ENCODE measurements at places on chromosomes 11 and 22. TPM values are rescaled to one million over a fixed set of nuclear protein-coding genes. Genes with fewer than 3 reads are reported as not detected.

The TSSK2 gene
- not detected for total RNA-seq

DNA sequence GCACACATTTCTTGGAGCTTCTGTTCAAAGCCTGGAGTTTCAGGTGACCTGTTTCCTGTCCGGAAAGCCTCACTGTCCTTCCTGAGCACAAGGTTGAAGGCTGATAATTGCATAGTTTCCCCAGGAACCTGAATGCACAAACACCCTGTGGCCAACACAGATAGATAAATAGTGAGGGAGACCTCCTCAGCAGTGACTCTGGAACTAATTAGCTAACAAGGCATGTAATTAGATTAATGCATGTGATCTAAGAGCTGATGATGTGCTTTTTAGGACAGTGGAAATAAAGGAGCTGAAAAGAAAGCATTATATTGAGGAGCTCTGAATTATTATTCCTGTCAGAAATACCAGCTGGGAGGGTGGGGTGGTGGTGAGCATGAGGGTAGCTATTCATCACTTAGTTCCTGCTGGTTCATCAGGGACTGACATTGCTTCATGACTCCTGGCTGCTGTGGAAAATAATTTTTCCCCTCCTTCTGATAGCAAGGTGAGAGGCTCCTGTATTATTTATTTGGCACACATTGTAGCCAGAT is 101.1 kb downstream of the NELL1 start:
- no peak for DNase-seq

DNA sequence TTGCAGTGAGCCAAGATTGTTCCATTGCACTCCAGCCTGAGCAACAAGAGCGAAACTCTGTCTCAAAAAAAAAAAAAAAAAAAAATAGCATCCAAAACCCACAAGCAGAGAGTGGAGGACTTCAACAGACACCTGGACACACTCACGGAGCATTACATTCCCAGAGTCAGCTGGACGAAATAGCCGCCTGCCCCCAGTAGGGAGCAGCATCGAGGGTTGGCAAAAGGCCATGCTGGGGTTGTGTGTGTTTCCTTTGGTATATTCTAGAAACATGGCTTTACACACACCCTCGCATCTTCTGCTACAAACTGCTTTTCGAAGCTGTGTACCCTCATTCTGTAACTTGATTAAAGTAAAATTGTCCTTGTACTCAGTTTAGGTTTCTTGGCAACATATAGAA is 5.3 kb downstream of the ADA2 start:
- no peak for DNase-seq

DNA sequence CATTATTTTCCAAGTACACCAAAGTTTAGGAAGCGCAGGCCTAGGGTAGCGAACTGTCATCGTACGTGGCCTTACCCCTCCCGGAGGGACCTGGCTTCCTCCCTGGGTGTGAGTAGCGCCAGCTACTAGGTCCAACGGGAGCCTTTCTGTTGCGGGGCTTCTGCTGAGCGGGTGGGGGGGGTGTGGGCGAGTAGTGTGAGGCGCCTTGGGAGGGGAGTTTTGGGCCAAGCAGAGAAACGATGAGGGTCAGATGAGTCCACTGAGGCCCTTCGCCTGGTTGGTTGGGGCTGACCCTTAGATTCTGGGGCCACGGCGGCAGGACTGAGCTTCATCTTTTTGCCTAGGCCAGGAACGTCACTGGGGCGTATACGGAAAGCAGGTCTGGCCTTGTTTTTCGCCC is 868 bp downstream of the TEF start:
- peak; percentile 6 for DNase-seq

- DNase-seq: no peak
Measured at GRCh38 chr11:123443851-123444623, 14.0 kb downstream of the GRAMD1B start.

The CCDC116 gene
- total RNA-seq: 0.51 TPM

DNA sequence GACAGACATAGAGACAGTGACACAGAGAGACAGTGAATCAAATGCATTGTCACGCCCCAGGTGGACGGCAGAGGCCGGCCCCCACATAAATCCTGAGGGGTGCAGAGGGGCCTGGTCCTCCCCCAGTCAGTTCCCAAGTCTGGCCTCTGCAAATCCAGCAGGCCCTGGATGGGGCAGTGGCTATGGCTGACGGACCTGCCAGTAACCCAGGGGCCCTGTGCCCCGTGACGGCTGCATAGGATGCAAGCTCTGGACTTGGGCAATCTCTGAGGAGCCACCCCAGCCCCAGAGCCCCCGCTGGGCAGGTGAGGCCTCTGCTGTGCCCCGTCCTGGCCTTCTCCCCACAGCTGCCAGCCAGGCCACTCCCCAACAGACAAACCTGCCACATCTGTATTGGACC is 204.5 kb downstream of the BRD1 start:
- DNase-seq: no peak

- no peak for DNase-seq
Measured at GRCh38 chr11:1946812-1947484, at the start of gene MRPL23. Gene MRPL23 (plus strand): TSS chr11:1947332. CDS start chr11:1947363, 31 bp downstream.

- no peak for DNase-seq
Measured at GRCh38 chr11:45543808-45544422, 121.5 kb downstream of the CHST1 start.

The GAB4 gene
- not detected for total RNA-seq

The DLG2 gene
- total RNA-seq: 1.5 TPM

The RASD2 gene
- total RNA-seq: 0.24 TPM

The FIBIN gene
- not detected for total RNA-seq

The SLCO2B1 gene
- 1.3 TPM for total RNA-seq

DNA sequence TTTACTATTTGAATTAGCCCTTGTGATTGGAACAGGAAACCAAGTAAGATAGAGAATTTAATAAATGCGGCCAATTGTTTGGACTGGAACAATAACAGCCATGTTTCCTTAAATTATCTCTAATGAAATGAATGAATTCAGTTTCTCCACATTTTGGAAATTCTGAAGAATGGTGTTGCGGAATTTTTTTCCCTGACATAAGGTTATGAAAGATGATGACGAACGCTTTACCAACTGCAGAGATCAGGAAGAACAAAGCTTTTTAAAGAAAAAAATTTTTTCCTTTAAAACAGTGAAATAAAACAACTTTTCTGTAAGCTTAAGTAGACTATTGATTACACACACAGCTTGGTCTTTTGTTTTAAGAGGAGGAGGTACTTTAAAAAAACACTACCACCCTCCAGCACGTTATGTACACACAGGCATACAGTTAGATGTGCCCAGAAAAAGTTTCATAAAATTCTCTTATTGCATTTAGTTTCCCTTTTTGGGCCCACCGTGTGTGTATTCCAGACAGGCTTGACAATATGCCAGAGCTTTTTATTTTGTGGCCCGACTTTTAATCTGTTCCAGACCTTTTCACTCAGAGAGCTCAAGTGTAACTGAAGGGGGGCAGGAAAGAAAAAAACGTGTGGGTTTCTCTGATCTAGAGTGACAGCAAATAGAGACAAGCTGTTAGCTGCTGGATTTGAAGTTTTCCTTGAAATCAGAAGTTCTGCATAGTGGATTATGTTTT is 77.3 kb downstream of the YAP1 start:
- DNase-seq: no peak

The CLTCL1 gene
- total RNA-seq: 0.58 TPM

- no peak for DNase-seq
Measured at GRCh38 chr11:76205252-76206076, 838 bp downstream of the WNT11 start.

DNA sequence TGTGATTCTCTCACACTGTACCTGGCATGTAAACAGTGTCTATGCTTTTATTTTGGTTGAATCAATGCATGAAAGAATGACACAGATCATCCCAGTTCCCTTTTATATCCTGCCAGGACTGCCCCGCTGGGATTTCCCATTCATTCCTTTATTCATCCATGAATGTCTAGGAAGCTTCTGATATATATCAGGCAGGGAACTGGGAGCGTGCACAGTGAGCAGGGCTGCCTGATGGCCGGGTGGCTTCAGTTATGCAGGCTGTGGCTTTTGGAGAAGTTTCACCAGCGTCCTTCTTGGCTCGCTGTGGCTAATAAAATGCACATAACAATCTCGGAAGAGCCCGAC is 789.0 kb downstream of the TBC1D22A start:
- no peak for DNase-seq

The CD3D gene
- 426 TPM for total RNA-seq

GRCh38 chr22:30868663-30869385 is 99.8 kb downstream of the MORC2 start:
- no peak for DNase-seq

DNA sequence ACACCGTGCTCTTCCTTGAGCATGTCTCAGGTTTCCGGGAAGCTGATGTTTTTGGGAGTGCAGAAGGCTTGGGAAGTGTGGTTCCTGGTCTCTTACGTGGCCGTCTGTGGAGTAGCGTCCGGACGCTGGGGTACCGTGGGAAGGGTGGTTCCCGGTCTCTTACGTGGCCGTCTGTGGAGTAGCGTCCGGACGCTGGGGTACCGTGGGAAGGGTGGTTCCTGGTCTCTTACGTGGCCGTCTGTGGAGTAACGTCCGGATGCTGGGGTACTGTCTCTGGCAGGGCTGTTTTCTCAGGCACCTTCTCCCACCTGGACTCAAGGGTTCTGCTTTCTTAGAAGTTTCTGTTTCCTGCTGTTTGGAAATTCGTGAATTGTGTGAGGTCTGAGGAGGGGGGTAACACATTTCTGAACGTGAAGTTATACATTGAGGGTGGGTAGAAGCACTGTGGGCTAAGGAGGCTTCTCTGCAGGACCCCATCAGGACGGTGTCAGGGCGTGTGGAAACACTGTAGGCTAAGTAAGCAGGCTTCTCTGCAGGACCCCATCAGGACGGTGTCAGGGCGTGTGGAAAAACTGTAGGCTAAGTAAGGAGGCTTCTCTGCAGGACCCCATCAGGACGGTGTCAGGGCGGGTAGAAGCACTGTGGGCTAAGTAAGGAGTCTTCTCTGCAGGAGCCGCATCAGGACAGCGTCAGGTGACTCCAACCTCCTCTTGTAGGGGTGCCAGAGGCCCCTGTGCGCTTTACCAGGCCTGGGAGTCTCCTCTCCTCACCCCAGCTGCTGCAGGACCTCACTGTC is 5.3 kb upstream of the IFITM3 start:
- DNase-seq: no peak

GRCh38 chr11:62926680-62927455 is 5.7 kb upstream of the CHRM1 start:
- DNase-seq: no peak

DNA sequence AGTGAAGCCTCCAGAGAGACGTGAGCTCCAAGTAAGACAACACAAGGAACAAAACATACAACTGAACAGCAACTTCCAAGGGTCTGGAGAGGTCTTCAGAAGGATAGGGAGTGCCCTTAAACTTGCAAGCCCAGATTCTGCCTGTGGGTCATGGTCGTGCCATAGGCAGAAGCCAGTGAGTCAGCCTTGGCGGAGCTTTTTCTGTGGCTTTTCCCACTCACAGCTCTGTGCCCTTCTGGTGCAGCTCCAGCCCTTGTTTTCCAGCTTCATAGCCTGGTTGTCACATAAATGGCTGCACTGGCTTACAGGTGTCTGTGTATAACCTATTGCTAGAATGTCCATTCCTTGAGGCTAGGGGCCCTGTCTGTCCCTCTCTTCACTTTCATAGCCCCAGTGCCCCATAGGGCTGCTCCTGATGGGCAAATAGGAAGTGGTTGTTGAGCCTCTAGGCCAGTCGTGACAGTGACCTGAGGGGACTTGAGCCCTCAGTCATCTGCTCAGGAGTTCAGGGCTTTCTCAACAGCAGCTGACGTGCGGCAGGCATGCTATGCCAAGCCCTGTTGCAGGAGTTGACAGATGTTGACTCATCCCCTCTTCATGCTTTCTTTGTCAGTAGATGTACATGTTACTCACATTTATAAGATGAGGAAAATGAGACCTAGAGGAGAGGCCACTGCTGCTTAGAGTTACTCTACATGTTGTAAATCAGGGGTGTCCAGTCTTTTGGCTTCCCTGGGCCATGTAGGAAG is 7.4 kb downstream of the MED15 start:
- DNase-seq: no peak

The OR52E8 gene
- not detected for total RNA-seq

GRCh38 chr11:12287009-12287373 is 90.4 kb upstream of the PARVA start:
- no peak for DNase-seq

DNA sequence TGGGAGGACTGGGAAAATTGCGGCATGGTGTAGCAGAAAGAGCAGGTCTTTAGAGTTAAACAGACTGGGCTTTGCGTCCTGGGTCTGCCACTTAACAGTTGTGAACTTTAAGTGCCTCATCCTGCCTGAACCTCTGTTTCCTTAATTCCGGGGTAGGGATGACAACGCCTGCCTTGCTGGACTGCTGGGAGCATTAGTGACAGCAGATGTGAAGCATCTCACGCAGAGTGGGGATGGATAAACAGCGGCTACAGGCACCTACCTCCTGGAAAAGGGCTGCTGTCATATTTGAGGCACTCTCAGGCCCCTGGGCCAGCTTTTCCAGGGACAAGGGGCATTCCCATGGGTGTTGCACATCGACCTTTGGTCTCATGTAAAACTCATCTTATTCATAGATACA is 572.2 kb downstream of the TBC1D22A start:
- no peak for DNase-seq

GRCh38 chr11:27916541-27917100 is 191.3 kb downstream of the KIF18A start:
- DNase-seq: no peak

The ANO5 gene
- total RNA-seq: not detected

GRCh38 chr11:61338783-61339489 is 5.9 kb downstream of the TKFC start:
- DNase-seq: no peak

DNA sequence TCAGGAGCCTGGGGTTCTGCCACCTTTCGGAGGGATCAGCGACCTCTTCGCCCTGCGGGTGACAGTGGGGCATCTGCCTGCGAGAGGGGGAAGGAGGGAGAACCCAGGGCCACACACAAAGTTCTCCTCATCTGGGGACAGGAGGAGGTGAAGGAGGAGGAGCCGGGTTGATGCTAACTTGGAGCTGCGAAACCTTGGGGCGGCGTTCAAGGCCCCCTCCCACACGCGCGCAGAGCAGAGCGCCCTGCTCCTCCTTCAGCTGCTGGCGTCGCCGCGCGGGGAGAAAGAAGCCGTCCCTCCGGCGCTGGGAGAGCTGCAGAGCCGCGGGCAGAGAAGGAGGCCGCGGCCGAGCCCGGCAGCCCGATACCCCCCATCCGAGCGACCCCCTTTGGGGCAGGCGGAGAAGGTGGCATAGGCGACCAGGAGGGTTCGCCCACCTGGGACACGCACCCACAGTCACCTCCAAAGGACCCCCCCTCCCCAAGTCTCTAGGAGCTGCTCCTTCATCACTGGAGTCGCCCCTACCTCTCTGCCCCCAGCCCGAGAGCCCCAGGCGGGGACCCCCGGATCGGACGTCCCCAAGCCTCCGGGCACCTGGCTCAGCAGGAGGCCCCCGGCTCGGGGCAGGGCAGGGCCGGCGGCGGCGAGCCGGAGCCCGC is at the start of gene RASD2:
Gene RASD2 (plus strand): TSS at position 237 of the 659 bp plus-strand sequence. CDS start 5,979 bp downstream, outside the sequence.
- DNase-seq: peak; percentile 20

GRCh38 chr11:119691020-119691666 is 37.9 kb downstream of the NECTIN1 start:
- DNase-seq: peak; percentile 42

The PRR33 gene
- not detected for total RNA-seq

- no peak for DNase-seq
Measured at GRCh38 chr11:29214833-29215232, 802.0 kb downstream of the KCNA4 start.
